ENCODE measurements at places on chromosomes 11 and 22.
A peak's percentile ranks its signal among the peaks of the same experiment; 100 is the strongest.

DNA sequence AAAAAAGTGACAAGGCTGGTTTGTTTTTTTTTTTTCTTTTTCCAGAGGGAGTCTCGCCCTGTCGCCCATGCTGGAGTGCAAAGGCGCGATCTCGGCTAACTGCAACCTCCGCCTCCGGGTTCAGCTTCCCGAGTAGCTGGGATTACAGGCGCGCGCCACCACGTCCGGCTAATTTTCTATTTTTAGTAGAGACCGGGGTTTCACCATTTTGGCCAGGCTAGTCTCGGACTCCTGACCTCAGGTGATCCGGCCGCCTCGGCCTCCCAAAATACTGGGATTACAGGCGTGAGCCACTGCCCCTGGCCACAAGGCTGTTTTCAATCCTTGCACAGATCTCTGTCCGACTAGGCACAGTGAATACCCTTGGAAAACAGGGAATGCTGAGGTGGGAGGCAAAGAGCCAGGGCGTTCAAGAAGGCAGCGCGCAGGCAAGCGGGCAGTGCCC, 566 bp downstream of the ATP6V1E1 start:
- no peak for DNase-seq

GRCh38 chr11:102882389-102883024, 7.7 kb upstream of the MMP12 start:
- no peak for DNase-seq

DNA sequence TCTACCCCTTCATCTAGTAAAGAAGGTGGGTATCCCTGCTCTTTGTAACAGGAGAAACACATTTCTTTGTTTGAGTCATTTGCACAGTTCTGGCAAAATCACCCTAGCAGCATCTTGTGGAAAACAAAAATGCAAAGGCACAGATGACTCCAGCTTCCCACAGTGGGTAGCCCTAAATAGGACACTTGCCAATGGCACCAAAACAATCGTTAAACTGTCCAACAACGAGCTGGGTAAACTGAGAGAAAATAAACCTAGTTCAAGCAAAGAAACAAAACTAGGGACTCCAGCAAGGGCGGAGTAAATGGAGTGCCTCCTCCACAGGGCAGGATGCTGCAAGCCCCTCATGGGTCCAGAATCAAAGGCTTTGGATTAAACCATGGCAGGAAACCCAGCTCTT, 239.5 kb downstream of the NTM start:
- no peak for DNase-seq

GRCh38 chr22:22948651-22949571, 61.3 kb downstream of the IGLL5 start:
- DNase-seq: no peak

DNA sequence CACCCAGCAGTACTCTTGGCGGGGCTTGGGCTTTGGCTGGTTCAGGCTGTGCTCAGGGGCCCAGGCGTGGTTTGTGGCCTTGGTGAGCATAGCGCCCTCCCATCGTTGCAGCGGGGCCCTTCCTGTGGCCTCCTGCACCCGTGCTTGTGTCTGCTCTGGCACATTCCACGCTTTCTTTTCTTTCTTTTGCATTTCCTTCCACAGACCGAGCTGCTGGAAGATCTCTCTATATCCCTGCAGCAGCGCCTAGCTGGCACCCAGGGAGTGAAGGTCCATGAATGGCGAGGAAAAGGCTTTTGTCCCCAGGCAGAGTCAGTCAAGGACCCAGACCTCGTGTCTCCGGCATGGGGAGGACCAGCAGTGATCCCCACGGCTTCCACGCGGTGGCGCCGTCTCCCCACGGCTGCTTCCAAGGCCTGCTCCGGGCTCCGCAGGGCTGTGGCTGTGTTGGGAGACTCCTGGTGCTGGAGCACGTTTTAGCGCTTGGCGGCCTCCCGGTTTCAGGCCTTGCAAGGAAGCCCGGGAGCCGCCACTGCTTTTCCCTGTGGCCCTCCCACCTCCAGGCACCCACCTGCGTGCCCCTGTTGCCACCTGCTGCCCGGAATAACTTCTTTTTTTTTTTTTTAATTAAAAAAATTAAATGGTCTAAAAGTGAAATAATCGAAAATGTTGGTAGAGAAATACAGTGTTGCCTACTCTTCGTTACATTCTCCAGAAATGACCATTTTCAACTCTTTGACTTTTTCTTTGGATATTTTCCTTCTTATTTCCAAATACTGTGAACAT, 28.5 kb downstream of the GLB1L2 start:
- DNase-seq: peak; percentile 70

GRCh38 chr11:1876361-1877063, 15.2 kb downstream of the PRR33 start:
- DNase-seq: peak; percentile 14

DNA sequence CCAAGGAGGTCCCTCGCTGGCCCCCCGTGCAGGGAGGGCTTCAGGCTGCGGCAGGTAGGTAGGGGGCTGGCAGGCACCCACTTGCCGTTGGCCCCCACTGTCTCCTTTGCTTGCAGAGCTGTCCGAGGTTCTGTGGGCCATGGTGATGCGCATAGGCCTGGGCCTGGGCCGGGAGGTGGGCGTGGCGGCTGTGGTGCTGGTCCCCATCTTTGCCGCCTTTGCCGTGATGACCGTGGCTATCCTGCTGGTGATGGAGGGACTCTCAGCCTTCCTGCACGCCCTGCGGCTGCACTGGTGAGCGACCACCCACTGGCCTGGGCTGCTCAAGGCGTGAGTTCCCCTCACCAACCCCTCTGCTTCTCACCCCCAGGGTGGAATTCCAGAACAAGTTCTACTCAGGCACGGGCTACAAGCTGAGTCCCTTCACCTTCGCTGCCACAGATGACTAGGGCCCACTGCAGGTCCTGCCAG, 11.6 kb downstream of the TCIRG1 start:
- DNase-seq: no peak

DNA sequence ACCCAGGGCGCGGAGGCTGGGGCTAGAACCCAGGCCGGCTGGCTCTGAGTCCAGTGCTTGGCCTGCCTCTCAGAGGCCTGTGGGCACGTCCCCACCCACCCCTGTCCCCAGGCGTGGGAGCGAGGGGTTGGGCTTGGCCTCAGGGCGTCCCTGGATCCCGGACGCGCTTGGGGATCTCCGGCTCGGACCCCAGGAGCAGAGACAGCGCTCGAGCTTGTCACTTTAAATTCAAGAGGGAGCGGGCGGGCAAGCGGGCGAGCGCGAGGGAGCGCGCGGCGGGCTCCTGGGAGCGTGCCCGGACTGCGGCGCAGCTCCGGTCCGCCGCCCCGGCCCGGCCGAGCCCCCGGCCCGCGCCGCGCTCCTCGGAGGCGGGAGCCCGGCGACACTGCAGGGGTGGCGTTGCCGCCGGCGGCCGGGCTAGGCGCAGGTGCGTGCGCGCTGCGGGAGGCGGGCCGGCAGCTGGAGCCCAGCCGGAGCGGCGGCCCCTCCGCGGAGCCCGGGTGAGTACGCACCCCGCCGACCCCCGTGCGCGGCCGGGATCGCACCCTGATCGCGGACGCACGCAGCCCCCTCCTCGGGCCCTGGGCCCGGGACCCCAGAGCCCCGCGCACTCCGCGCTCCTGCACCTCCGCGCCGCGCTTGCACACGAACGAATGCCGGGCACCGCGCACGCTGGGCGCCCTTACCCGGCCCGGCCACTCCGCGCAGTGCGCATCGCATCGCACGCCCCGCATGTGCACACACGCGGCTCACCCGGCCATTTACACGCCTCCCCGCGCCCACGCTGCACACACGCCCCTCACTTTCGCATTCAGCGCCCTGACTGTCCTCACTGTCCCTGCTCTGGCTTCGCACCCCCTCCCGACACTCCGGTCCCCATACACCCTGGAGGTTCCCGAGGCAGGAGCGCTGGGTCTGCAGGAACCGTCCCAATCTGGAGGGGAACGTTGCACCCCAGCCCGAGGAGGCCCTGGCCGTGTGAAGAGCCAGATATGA, at the start of gene SYT12:
TSS of gene SYT12 (plus strand) at position 174 of the 996 bp plus-strand sequence. CDS start 7,011 bp downstream, outside the sequence.
- DNase-seq: peak; percentile 40

- DNase-seq: peak; percentile 36
Observed at GRCh38 chr11:73218106-73218829, at the start of gene P2RY2. Gene P2RY2 (plus strand): TSS chr11:73218281. CDS start chr11:73234160, 15,879 bp downstream.

- DNase-seq: no peak
Observed at GRCh38 chr11:3030289-3031070, 26.7 kb downstream of the CARS1 start.

- DNase-seq: no peak
Observed at GRCh38 chr11:123107945-123108495, 46.1 kb upstream of the HSPA8 start.

DNA sequence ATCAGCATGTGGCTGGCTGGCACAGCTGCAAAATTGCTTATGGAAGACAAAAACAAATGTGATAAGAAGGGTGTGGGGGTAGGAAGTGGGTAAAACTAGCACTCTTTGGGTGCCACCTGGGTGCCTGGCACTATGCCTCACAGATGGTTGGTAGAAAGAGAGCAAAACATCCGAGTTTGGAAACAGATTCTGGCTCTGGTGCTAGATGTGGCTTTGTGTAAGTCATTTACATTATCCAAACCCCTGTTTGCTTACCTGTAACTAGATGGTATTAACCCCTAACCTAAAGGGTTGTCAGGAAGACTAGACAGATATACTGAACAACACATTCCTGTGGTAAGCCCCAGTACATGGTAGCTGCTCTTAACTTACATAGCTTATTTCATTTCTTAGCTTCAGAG, 905.6 kb downstream of the DLG2 start:
- DNase-seq: no peak

DNA sequence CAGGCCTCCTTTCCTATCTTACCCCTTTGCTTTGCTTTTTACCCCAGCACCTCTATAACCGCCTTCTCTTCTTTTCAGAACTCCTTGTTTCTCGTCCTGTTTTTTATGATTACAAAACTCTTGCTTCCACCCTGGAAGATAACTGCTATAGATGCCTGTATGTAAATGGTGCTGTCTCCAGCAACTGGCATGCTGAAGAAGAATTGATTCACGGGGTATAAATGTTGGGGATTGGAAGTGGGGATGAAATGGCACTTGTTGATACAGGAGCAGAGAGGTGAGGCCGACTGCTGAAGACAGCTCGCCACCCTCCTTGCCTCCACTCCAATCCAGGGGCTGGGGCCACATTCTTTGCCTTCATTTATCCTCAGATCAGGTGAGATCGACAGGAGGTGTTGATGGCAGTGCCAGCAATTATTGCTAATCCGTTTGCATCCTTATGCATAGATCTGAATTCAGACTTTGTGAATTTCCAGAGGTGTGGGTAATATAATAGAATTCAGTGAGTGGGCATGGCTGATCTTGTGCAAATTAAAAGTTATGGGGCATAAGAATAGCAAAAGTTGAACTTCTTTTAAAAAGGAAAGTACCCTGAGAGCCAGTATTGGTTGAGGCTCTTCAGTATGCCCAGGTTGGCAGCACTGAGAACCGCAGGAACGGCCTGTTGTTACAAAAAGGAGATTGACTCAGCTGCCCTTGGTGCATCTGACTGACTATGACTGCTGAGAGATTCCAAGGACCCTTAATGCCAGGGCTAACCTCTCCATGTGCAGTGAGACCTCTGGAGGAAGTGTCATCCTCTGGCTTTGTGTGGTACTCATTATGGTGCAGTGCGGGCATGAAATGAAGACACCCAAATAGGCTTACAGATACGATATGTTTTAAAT, 5.3 kb downstream of the NEAT1 start:
- no peak for DNase-seq

DNA sequence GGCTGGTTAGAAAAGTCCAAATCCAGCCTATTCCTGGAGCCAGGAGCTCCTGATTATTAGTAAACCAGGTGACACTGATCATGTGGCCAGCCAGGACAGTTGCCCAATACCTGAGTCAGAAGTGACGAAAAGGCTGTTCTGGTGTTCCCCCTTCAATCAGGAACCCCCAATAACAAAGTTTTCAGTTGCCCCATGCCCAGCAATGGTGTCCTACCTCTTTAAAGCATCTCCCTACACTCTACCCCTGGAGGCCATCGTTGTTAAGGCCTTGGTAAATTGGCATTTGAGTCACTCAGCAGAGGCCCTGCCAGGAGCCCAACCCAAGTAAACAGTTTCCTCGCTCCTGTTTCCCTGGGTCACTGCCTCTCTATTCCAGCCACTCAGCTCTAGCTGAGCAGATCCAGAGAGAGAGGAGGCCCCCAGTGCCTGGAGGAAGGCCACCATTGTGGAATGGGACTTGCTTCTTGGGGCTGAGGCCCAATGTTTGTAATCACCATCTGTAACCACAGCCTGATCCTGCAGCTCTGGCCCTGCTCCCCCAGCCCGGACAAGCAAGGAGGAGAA, 25.0 kb downstream of the ARHGAP1 start:
- DNase-seq: no peak

- no peak for DNase-seq
Observed at GRCh38 chr11:38950867-38951266, 2352.8 kb upstream of the RAG2 start.

DNA sequence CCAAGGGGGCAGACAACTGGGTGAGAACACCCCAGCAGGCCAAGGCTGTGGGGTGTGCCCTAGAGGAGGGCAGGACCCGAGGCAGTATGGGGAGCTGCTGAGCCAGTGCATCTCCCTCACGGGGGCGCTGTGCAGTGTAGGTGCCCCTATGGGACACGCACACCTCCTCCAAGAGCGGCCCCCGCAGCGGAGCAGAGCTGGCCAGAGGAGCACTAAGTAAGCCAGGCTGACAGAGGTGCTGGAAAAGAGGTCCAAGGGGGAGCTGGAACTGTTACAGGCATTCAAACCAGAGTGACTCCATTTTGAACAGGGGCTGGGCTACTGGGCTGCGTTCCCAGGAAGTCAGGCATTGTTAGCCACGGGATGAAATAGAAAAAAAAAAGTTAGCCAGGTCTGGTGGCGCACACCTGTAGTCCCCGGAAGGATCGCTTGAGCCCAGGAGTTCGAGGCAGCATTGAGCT, 41.8 kb downstream of the TST start:
- peak; percentile 87 for DNase-seq

- DNase-seq: peak; percentile 78
Observed at GRCh38 chr11:133966921-133967598, 10.3 kb upstream of the IGSF9B start.

DNA sequence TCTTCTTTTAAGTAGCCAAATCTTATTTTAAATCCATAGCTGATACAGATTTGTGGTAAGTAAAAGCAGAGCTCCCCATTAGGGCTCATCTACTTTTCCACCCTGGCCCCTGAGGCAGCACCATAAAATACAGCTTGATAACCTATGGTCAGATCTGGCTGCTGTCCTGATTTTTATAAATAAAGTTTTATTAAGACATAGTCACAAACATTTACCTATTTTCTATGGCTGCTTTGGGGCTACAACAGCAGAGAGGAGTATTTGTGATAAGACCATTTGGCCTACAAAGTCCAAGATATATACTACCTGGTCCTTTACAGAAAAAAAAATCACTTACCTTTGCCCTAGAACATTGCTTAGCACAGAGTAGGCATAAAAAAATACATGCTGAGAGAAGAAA, 200.0 kb upstream of the SEZ6L start:
- no peak for DNase-seq

DNA sequence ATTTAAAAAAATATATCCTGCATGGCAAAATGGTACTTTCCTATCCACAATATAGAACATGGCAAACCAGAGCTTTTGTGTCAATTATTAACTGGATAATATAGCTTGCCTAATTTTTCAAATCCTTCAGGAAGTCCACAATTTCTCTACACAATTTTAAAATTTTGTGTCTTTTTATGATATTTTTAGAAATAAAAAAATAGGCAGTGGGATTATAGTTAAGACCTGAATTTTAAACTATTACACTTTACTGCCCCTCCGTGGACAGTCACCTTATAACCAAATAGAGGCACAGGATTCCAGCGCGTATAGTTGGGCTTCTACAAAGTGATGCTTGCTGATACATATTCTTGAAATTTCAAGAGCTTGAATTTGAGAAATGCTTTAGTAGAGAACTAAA, 2.1 kb upstream of the DMC1 start:
- DNase-seq: peak; percentile 26

- peak; percentile 28 for DNase-seq
Observed at GRCh38 chr22:20013382-20013871, 3.2 kb downstream of the ARVCF start.
